Mesothelial cell of epicardium (in vitro differentiated cells): ENCODE measurements at places on chromosomes 7 and 10.

DNA sequence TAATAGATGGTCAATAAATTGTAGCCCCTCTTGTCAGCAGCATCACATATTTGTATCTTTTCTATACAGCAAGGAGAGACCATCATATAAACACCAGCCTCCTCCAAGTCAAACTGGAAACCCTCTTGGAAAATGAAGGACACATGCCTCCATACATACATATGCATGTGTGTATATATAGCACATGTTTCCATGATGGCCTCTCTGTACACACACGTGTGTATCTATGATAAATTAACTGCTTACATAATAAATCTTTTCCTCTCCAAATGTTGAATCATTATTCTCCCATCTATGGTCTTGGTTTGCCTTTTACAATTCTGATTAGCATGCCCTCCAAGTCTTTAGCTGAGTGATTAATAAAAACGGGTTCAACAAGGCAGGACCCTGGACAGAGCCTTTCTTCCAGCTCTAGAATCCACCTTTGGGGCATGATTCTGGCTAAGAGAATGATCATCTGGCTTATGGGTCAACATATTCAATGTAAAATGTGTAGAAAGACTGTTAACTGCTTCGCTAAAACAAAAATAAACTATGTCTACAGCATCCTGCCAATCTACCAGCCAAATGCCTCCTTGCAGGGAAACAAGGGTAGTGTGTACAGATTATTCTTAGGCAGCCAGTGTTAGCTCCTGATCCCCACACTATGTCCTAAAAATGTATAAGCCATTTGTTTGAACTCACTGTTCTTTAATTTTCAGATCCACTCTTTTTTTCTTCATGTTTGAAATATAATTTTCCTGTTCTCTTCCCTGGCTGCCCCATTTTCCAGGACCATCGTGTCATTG is 70.0 kb downstream of the CRTAC1 start:
- DNase-seq = no peak

DNA sequence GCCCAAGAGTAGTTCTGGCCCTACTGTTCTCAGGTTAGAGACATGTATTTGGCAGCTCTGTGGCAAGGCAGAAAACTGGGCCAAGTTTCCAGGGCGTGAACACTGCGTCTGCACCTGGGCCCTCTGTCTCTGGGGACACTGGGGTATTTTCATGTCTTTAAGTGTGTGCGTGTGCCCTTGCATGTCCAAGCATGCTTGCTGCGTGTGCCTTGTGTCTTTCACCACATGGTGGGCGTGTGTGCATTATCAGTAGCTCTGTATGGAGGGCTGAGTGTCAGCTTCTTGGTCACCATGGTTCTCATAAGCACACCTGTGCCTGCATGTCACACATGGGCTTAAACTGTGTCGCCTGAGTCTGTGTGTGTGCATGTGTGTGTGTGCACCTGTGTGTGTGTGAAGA is 69.3 kb downstream of the HIPK2 start:
- DNase-seq = no peak

GRCh38 chr7:129865925-129866201 is 86.9 kb downstream of the UBE2H start:
- DNase-seq = no peak

GRCh38 chr7:98788966-98789365 is 80.8 kb downstream of the TMEM130 start:
- no peak for DNase-seq

DNA sequence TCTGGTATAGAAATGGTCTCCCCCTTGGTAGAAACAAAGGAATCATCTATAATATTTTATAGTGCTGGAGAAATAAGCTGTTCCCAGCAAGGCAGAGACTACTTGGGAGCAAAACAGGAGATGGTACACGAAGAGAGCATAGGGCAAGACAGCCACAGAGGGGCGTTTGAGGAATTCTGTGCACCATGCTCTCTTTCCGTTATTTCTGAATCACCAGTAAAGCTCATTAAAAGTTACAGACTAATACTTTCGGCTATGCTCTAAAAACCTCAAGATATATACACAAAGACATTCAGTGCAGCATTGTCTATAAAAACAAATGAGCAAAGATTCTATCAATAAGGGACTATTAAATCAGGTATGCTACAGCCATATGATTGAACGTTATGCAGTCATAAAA is 68.5 kb upstream of the FHIP2A start:
- DNase-seq = no peak

- DNase-seq = no peak
Measured at GRCh38 chr10:125515571-125515970, 167.4 kb downstream of the TEX36 start.

DNA sequence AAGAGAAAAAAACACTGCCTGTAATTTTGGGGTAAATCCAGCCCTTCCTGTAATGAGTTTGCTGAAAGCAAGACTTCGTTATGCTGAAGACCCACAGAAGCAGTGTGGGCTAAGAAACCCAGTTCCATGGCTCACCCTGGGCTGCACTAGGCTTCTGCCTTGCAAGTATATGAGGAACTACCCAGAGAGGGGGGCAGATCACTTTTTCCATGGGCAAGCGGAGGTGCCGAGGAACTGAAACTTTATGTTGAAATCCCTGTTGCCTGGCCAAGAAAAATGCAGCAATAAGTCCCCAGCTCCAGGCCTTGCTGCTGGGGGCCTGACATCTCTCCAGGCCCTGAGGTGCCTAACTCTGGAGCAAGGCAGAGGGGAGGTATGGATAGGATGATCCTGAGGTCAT is 8.5 kb downstream of the RASSF4 start:
- no peak for DNase-seq

DNA sequence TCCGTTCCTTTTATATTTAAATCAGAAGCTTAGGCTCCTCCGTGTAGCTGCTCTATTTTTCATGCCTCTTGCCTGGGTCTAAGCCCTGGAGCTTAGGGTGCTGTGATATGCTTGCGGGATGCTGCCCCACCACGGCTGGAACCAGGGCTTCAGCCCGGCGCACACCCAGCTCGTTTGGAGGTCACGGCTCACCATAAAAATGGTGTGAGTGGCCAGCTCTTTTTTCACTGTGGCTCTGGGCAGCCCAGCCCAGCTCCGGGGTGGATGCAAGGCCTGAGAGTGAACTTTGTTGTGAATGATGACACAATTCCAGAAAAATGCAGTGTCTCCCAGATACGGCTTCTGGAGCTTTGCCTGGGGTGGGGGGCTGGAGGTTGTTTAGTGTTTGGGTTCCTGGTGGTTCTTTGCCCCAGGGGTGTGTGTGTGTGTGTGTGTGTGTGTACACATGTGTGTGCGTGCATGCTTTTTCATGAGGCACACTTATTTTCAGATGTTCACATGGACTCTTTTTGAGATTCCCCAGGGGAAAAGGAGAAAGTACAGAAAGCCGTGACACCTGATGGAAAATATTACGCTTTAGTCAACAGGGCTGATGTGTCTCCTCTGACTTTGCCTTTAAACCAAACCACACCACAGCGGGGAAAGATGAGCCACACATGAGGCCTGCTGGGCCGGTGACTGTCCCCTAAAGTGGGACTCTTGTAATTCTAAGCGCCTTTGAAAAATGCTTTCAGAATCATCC is 46.2 kb downstream of the GRK5 start:
- DNase-seq = peak; percentile 53

DNA sequence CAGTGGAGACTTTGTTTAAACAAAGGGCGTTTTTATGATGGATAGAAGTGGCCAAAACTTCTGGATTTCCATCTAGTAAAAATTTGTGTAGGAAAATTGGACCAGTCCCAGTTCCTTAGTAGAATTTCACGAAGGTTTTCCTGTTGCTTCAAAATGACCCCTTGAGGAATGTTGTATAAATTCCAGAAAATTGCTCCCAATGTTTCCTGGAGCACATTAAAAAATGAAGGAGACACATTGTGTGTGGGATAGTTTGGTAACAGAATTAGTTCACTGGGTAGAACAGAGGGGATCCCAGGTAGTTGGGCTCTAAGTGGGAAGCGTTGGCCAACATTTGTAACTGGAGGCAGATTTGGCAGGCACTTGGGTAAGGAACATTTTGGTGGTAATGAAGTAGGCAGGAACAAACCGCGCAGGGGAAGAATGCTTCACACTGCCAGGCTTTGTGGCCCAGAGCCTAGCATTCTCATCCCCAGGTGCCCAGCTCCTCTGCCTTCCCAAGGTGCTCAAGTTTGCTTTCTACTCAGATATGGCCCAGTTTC is 758.6 kb downstream of the AUTS2 start:
- DNase-seq = no peak

- DNase-seq = no peak
Measured at GRCh38 chr7:70352906-70353305, 754.6 kb downstream of the AUTS2 start.

DNA sequence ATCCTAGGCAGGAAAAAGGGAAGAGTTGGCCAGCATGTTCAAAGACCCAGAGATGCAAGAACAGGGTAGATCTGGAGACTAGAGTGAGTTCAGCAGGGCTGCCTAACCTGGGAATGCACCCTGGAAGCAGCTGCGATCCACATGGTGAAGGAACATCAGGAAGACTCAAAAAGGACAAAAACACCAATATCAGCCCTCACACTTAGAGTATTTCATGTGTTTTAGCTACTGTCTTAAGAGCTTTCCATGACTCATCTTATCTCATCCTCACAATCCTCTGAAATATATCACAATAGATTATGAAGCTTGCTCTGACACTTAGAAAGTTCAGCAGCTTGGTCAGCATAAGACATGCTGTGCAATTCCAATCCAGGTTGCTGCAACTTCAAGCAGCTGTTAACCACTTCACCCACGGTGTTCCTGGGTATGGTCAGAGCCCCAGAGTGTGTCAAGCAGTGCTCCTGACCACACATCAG is 380.9 kb downstream of the PARD3 start:
- DNase-seq = no peak

GRCh38 chr7:156668130-156668741 is 27.7 kb downstream of the RNF32 start:
- no peak for DNase-seq

DNA sequence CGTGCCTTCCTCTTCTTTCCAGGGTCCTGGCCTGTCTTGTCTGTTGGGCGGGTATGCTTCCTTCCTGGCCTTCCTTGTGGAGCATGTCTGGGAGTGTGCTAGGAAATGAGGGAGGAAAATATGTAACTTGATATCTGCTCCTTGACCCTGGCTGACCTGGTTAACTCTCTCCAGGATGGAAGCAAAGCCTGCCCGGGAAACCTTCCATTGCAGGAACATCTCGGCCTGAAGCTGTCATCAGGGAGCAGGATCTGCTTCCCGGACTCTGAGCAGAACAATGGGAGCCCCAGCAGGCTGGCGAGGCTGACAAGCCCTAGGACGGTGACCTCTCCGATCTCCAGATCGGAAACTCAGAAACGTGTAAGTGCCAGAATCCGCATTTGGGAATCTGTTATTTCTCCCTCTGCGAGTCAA is 340.3 kb downstream of the FRMD4A start:
- no peak for DNase-seq

DNA sequence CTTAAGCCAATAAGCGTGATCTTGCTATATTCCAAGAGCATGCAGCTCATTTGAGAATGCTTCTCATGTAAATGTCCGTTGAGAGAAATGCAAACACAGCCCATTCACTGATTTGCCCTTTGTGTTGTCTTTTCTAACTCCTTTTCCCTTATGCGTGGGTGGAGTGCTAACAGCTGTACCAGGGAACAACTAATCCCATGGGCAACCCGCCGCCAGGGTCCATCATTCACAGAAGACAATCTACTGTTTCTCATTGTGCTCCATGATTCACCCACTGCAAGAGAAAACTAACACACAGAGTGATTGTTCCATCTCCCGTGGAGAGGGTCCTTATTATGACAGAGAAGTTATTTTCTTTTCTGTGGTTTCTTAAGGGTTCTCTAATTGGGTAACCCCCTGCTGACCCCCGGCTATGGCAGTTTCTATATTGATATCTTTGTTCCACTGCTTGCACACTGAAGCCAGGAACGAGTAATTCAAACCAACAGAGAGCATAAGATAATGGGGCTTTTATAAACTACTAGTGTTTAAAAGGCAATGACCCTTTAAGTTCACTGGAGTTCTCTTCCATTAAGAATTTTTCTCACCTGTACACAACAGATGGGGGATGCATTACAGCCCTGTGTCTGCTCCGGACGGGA is 298.7 kb downstream of the BAMBI start:
- DNase-seq = no peak

- no peak for DNase-seq
Measured at GRCh38 chr7:13839063-13839462, 150.4 kb downstream of the ETV1 start.

GRCh38 chr7:44757739-44758138 is 9.1 kb downstream of the ZMIZ2 start:
- no peak for DNase-seq

DNA sequence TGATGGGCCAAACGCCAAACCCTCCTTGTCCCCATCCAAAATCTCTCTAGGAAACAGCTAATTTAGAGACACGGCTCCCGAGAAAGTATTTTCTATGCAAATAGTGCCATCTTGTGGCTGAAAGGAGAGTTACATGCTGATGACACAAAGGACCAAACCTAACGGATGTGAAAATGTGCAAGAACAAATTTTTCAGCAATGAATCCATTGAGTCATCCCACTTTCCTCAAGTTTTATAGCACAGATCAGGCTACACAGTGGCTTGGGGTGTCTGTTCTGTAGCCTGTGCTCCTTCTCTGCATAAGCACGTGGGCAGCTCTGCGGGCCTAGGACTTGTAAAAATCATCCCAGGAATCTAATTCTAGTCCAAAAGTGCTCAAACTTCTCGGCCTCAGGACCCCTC is 154.8 kb upstream of the PRR15 start:
- DNase-seq = no peak

GRCh38 chr7:128407751-128408708 is 1.8 kb downstream of the IMPDH1 start:
- no peak for DNase-seq

- DNase-seq = no peak
Measured at GRCh38 chr7:55504967-55505658, 67.2 kb downstream of the VOPP1 start.

DNA sequence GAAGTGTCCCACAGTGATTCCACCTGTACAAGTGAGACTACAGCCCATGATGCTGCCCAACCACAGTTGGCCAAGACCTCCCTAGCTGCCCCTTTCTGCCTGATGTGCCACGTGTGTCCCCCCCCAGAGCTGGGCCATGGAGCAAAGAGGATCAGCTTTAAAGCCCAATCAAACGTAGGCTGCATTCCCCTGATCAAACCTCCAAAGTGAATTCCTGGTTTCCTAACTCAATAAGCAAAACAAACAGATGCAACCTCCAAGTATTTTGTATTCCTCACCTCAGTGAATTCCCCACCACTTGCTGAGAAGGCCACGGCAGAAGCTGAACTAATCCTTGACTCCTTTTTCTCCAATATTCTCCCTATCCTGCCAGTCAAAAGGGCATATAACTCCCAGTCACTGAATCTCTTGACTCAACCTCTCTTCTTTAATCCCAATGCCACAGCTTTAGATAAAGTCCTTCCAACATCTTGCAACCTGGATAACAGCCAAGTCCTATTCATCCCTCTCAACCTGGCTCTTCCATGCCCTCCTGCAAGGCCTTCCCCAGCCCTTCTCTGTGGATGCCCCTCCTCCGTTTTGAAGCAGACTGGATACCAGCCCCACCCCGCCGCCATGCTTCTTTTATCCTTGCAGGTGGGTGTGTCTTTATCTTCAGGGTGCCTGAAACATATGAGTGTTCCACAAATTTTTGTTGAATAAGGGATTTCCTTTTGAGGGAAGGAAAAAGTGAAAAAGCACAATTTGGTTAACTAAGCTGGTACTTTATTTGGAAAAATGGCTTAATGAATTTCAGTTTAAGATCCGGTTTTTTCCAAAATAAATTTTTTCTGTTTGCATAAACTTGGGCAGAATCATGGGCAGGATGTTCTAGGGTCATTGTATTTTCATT is 285.2 kb upstream of the MKLN1 start:
- DNase-seq = no peak

- no peak for DNase-seq
Measured at GRCh38 chr10:34505338-34505737, 309.8 kb downstream of the PARD3 start.
